ENCODE measurements at places on chromosomes 11 and 22.

DNA sequence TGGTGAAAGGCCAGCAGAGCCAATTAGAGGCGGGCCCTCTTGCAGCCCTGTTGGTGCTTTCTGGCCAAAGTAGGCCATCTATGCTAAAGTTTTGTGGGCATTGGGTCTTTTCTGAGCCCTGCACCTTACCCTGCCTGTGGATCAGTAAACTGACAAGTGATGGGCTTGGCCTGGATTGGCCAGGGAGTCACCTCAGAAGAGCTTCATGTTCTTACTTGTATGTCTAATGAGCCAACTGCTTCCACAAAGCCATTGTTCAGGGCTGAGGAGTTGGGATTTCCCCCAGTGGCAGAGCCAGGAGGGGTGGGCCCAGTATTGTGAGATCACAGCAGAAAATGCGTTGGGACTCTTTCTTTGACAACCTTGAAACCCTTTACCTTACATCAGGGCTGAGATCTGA is 90.4 kb downstream of the CWC15 start:
- DNase-seq: no peak

DNA sequence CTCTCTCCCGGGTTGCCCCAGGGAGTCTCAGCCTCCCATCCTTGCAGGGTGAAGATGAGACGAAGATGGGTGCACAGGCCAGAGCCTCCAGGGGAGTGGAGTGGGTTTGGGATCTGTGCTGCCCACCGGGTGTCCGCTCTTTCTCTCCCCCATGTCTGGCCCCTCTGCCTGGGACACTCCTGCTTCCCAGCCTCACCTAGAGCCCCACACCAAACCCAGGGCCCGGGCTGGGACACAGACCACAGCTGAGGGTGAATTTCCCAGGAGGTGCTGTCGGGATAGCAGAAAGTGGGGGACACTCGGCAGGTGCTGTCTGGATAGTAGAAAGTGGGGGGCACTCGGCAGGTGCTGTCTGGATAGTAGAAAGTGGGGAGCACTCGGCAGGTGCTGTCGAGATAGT is 25.0 kb upstream of the KRTAP5-7 start:
- no peak for DNase-seq

- no peak for DNase-seq
These were observed 227.0 kb downstream of the ADAMTS15 start for GRCh38 chr11:130675371-130675821.

GRCh38 chr11:62484352-62484751 is 62.3 kb downstream of the AHNAK start:
- no peak for DNase-seq

DNA sequence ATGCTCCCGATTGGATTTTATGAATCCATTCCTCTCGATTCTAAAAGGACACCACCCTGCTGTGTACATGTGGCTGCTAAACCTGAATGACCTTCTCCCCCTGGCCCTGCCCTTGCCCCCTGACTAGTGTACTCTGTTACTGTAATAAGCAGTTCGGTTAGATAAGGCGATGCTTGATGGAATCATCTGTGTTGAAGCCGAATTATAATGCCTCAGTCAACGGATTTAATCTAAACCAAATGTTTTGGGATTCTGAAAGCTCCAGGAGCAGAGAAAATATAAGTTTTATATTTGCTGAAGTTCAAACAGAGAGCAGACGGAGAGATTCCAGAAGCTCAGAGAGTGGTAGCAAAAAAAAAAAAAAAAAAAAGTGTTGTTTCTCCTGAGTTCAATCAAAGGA is 275.4 kb upstream of the MPPED2 start:
- DNase-seq: no peak

DNA sequence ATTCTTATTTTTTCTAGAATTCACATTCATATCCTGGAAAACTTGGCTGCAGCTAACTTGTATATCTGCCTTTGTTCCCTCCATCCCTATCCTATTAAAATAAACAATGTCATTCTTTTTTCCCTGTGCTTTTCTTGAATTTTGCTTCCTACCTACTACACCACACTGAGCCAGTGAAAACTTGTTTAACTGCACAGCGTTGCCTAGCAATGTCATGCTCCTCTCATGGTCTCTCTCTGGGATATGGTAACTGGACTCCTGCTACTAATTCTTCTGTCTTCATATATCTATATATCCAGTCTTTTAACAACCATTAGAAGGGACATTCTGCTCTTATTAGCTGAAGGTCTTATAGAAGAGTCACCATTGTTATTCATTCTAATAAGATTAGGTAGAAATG is 434.4 kb downstream of the METTL15 start:
- DNase-seq: no peak

- DNase-seq: peak; percentile 85
These were observed 41.6 kb downstream of the WEE1 start for GRCh38 chr11:9615031-9615451.

DNA sequence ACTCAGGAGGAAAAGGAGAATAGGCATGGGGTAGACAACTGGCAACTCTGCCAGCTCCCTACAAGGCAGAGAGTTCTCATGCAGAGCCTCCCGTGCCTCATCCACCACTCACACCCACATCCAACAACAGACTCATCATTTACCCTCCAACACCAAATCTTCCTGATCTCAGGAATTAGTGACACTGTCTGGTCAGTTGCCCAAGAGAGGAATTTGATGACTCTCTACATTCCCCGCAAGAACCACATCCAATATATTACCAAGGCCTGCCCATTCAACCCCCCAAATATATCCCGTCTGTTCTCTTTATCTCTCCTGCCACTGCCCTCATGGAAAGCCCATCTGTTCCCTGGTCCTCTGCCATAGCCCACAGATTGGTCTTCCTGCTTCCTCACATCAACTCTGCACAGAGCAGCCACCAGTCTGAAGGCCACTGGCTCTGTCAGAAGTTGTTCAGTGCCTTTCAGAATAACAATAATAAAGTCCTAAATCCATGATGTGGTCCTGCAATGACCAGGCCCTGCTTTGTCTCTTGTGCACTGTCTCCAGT is 57.5 kb upstream of the CD82 start:
- no peak for DNase-seq

DNA sequence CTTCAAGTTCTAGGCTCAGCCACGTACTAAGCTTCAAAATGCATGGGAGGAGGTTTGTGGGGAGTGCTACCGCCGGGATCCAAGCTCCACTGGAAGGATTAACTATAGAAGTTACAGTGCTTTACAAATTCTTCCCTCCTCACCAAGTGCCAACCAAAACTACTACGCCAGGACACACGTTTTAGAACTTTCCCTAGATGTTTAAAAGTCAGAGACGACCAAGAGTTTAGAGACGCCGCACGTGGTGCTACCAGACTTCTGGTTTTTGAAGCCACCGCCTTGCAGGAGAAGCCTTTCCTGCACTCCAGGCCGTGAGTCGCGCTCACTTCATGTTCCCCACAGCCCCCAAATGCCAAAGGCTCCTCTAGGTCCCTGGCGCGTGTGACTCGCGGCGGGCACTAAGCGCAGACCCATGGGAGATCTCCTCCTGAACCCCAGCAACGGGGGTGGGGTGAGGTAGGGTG is 734 bp downstream of the SNU13 start:
- peak; percentile 45 for DNase-seq

GRCh38 chr11:45766469-45766868 is 38.5 kb upstream of the SLC35C1 start:
- DNase-seq: no peak

Data from suppressor macrophage treated with lipopolysaccharide for 4 hours (primary cell).